ENCODE measurements at places on chromosomes 12 and 14. TPM values are rescaled to one million over a fixed set of nuclear protein-coding genes. Genes with fewer than 3 reads are reported as not detected.

DNA sequence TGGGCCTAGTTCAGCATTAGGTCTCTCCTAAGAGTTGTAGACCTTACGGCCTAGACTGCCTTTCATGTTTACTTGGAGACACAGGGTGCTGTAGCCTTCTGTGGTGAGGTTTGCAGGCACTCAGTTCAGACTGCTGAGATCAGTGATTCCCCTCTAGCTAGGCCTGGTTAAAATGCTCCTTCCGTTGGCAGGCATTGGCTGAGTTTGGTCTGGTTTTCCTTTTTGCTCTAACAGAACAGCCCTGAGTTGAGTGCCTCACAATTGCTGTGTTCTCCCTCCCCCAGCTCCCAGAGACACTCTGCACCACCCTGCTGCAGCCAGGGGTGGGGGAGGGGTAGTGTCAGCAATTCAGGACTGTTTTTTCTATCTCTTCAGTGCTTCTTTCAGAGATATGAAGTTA lies 178.9 kb upstream of the DYRK2 start:
- DNase-seq, result no peak

- DNase-seq, result no peak
These were observed 1185.9 kb upstream of the TMEM132C start for GRCh38 chr12:127081058-127081457.

Gene CCDC38
- total RNA-seq, result not detected

DNA sequence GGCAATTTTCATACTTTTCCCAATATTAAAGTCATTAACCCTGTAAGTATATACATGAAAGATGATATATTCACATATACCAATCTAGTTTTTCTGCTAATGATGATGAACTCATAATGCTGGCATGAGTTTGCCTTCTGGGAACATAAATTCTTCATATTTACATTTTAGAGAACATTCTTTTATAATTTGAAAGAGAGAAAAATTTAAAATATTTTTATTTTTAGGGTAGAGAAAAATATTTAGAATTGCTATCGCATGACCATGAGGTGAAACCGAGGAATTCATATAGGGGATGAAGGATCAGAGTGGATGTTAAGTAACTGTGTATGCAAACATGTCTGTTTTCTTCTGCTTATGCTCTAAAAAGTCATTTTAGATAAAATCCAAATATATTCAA lies 825.3 kb upstream of the FLRT2 start:
- DNase-seq, result no peak
